Ovary (tissue), 10 donors: ENCODE measurements at places on chromosomes 4 and X.

GRCh38 chr4:71616168-71616811, 167.6 kb downstream of the GC start:
- no peak for DNase-seq

- no peak for DNase-seq
Measured at GRCh38 chr4:153464068-153464467, 2.1 kb upstream of the TMEM131L start.

- DNase-seq: no peak
Measured at GRCh38 chr4:123848606-123849005, 452.0 kb downstream of the SPRY1 start.

GRCh38 chr4:53779025-53779424, 187.7 kb upstream of the LNX1 start:
- DNase-seq: no peak

DNA sequence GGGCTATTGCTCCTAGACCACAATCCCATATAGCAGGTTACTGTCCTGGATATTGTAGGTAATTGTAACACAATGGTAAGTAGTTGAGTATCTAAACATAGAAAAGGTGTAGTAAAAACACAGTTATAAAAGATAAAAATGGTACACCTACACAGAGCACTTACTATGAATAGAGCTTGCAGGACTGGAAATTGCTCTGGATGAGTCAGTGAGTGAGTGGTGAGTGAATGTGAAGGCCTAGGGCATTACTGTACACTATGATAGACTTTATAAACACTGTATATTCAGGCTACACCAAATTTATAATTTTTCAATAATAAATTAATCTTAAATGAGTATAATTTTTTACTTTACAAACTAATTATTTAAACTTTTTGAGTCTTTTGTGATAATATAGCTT, 425.7 kb downstream of the PABPC4L start:
- DNase-seq: no peak

- no peak for DNase-seq
Measured at GRCh38 chr4:89177807-89178206, 66.5 kb downstream of the TIGD2 start.

- no peak for DNase-seq
Measured at GRCh38 chr4:169115897-169116254, 105.8 kb upstream of the CBR4 start.

- DNase-seq: no peak
Measured at GRCh38 chrX:154833746-154834274, 652 bp downstream of the SMIM9 start.

DNA sequence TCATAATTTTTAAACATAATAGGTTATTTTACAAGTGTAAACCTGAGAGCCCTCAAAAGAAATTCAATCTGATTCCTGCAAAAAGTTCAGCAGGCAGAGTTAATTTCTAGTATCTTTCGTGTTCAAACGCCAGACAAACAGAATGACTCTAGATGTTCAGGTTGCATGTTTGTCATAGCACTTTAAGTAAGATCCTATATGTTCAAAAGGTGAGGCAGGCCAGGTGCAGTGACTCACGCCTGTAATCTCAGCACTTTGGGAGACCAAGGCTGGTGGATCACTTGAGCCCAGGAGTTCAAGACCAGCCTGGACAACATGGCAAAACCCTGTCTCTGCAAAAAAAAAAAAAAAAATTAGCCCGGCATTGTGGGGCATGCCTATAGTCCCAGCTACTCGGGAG, 1.1 kb upstream of the RASSF6 start:
- no peak for DNase-seq

DNA sequence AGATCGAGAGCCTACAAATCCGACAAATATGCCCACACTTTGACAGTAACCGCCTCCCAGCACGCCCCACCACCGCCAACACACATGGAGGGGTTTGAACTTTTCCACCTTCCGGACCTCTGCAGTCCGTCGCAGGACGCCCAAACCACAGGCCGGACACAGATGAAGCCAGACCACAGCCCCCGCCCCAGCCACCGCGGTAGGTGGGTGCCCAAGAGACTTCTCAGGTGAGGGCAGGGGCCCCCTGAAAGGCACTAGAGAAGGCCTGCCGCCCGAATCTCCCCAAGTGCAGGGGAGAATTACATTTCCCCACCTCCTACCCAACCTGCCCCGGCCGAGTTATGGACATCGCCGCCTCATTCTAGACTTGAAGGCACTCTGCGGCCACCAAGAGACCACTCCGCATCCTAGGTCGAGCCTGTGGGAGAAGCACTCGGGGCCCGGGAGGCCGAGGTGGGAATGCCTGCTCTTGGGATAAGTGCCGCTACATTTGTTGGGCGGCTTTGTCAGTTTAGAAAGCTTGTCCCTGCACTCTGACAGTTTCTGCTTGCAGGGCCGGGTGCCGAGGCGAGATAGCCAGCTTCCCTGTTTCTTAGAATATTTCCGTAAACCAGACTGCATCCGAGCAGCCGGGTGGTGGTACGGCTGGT, 21.5 kb downstream of the HAND2 start:
- DNase-seq: no peak

DNA sequence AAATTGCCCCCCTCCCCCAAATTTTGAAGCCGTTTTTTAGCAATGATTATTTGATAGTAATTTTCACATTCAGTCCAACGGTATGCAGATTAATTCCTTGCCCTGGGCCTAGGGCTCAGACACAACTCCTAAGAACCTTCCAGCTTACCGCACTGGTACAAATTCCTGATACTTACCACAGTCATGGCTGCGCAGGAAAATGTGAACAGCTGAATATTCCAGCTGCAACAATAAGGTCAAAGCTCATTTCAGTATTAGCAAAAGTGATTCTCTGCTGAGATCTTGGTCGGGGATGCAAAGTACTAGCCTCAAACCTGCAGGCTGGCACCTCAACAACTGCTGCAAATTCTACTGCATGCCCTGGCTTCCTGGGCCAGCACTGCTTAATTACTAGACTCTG, 3.0 kb downstream of the ATP11C start:
- DNase-seq: no peak
